Nucleus accumbens (tissue), 56 donors: ENCODE measurements at places on chromosomes 2 and 18.

GRCh38 chr2:181430406-181431118 lies 26.6 kb upstream of the ITGA4 start:
- no peak for DNase-seq

DNA sequence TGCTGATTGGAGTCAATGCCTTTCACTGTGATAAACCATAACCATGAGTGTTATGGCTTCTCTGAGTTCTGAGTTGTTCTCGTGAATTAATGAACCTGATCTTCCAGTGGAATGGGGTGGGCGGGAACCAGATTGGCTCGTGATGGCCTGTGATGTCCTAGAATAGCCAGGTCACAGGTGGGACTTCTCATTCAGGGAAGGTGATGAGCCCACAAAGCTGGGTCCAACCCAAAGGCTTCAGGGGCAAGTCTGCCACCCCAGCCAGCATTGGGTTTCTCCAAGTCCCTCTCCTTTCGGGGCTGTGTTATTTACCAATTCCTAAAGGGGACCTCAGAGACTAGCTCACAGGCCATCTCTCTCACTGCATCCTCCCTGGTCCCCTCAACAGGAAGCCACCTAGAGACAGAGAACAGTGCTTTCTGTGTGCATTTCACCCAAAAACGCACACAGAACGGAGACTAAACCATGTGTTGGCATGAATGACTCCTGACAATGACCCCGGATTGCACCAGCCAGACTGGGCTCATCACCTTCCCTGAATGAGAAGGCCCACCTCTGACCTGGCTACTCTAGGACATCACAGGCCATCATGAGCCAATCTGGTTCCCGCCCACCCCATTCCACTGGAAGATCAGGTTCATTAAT lies 85.5 kb downstream of the MALT1 start:
- DNase-seq, result no peak

GRCh38 chr18:49764032-49764431 lies 49.3 kb downstream of the ACAA2 start:
- DNase-seq, result no peak

GRCh38 chr2:230423851-230424458 lies 8.0 kb downstream of the SP100 start:
- no peak for DNase-seq

GRCh38 chr2:112474844-112475486 lies 7.0 kb upstream of the TTL start:
- no peak for DNase-seq

DNA sequence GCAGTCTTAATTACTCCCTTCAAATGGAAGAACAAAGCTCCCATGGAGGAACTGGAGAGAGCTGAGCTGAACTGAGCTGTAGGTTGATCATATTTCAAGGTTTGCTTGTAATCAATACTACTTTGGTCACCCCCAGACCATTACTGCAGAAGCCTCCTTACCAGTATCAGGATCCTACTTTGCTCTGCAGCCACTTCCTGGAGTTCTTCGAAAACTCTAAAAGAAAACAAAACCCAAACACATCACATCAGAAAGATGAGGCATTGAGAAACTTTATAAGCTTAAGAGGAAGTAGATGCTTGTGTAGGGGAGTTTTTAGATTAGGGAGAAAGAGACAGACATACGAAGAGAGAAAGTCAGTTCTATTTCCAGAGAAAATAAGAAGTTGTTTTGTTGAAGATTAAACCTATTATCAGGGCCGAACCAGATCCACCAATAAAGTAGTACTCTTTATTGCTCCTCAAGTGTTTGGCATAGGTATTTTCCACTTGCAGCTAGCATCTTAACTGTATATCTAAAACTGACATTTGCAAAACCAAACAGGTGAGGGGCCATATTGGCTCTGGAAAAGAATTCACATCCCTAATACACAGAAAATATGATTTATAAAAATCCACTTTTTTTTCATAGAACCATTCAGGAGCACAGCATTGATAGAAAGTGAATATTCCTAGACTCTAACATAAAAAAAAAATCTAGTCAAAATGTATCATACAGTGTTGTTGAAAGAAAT lies 166.9 kb upstream of the KLF7 start:
- no peak for DNase-seq

- DNase-seq, result no peak
Measured at GRCh38 chr2:188519136-188519535, 227.5 kb downstream of the GULP1 start.

- DNase-seq, result no peak
Measured at GRCh38 chr2:131413148-131413747, 49.3 kb upstream of the RAB6D start.

DNA sequence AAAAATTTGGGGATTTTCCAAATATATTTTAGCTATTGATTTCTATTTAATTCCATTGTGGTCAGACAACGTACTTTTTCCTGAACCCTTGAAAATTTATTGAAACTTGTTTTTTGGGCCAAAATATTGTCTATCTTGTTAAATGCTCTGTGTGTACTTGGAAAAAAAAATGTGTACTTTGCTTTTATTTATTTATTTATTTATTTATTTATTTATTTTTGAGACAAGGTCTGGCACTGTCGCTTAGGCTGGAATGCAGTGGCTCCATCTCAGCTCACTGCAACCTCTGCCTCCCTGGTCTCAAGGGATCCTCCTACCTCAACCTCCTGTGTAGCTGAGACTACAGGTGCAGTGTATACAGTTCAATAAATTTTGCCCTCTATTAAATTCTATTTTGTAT lies 94.6 kb downstream of the TGIF1 start:
- no peak for DNase-seq

DNA sequence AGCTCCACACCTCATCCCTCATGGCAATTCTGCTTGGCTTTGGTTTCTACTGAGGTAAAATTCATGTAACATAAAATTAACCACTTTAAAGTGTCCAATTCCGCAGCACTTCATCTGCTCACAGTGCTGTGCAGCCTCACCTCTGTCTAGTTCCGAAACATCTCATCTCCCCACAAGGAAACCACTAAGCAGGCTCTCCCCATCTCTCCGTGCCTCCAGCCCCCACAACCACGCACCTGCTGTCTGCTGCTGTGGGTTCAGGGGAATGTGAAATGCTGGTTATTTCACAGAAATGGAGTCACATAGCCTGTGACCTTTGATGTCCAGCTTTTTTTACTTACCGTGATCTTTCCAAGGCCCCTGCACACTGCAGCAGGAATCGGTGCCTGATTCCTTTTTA lies 7.7 kb upstream of the GPC1 start:
- DNase-seq, result no peak

GRCh38 chr2:150895968-150896367 lies 365.7 kb downstream of the RBM43 start:
- DNase-seq, result no peak

DNA sequence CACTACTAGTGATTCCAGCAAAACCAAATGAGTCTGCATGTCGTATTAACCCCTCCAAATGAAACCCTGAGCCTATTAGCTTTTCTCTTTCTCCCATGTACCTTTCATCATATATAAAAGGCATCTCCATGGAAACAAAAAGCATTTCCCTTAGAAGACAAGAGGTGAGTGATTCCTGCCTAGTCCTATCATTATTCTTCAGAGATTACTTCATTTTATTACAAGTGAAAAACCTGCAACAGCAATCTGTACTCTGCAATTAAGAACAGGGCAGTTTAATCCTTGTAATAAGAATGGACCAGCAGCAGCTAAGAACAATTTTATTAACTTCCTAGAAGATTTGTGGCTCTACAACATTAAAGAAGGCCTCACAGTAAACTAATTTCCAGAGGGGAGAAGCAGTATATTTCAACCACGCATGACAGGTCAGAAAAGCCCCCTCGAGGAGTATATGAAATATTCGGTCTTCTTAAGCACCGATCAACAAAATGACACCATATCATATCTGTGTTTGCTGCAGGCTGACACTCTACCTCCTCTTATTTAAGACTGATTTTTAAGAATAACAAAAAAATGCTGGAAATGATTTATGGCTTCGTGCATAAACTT lies 132.3 kb upstream of the TFPI start:
- DNase-seq, result no peak

DNA sequence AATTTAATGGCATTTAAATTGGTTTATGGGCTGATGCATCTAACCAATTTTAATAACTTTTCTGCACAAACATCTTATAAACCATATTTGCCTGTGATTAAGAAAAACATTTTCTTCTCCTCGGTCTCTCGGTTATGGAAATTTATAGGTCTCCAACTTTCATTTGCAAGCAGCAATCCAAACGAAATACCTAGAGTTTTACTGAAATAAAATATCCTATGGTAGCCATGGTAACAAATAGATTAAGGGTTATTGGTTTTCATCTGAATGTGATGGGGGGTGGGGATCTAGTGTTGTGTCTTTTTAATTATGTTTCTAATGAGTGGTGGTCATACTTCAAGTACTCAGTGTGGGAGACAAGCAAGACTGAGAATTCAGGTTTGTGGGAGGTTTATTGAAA lies 2.9 kb downstream of the KLHL29 start:
- DNase-seq, result no peak

GRCh38 chr2:23814963-23815362 lies 112.0 kb downstream of the ATAD2B start:
- DNase-seq, result no peak

DNA sequence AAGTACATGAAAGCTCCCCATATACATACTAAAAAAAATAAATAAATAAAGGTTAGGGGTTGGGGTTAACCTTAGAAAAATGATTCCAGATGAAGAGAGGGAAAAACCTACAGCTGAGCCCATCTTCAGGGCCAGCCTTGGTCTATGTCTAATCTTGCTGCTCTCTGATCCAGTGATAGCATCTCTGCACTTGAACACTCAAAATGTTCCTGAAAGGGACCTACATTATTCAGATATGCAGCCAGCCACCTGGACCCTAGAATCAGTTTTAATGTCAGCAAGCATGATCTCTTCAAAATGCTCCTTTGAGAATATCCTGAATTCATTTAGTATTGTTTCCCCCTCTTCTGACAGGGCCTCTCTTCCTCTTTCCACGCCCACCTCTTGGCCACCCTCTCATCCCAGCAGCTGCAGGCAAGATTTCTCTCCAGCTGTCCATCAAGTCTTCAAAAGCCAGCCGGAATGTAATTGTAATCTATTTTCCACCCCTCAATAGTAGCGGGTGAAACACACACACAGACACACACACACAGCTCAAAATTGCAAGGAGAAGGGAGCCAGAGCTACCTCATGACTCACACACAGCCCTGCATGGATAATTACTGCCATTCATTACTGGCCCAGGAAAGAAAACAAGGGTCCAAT lies 135.5 kb downstream of the MYO3B start:
- peak; percentile 3 for DNase-seq

DNA sequence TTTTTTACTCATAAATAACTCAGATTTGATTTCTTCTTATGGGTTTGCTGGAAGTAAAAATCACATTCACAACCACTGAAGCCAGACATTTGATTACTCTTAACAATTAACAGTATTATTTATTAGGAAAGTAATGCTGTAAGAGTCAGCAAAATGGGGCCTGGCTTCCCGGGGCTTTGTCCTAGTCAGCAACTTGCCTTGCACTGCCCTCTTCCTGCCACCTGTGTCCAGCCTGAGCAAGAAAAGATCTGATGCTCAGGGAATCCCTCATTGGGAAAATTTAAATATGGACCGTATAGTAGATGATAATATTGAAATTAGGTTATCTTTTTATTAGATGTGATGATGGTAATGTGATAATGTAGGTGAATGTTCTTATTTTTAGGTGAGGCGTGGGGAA lies 30.8 kb upstream of the ACYP2 start:
- no peak for DNase-seq
